Stimulated activated CD4-positive, alpha-beta T cell treated with anti-CD3 and anti-CD28 coated beads, Interleukin-12 subunit alpha, Interleukin-12 subunit beta, amount 100 ng/mL, for 48 hours (primary cell): ENCODE measurements at places on chromosomes 2 and 18.

GRCh38 chr2:120279708-120280107 lies 27.1 kb downstream of the RALB start:
- no peak for DNase-seq

- no peak for DNase-seq
Measured at GRCh38 chr2:69255760-69256159, 131.3 kb downstream of the GFPT1 start.

GRCh38 chr2:172836347-172836821 lies 100.7 kb downstream of the RAPGEF4 start:
- DNase-seq = no peak

DNA sequence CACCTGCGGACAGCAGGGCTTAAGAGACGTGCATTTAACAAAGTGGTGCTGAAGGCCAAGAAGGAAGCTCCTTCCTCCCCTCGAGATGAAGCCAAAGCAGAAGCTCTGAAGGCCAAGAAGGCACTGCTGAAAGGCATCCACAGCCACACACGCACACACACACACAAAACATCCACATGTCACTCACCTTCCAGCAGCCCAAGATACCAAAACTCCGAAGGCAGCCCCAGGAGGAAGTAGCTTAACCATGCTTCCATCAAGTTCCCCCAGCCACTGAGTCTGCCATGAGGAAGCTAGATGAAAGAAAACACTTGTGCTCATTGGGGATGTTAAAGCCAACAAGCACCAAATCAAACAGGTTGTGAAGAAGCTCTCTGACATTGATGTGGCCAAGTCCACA lies 175.7 kb upstream of the POU3F3 start:
- DNase-seq = no peak

DNA sequence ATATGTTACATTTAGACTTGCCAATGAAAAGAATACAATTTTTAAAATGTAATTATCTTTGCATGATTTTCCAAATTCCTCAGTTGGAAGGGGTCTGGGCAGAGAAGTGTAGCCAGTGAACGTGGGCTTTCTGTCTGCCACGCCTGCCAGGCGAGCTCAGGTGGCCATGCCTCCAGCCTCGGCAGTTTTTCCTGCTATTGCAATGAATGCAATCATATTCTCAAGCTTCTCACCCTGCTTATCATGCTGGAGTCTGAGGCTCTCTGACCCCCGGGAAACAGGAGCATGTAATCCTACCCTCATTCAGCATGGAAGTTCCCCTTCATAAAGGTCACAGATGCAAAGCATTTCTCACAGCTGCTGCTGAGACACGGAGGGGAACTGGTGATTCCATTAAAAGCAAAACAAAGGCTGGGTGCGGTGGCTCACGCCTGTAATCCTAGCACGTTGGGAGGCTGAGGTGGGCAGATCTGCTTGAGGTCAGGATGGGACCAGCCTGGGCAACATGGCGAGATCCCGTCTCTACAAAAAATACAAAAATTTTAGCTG lies 154.8 kb downstream of the MBP start:
- DNase-seq = no peak

- DNase-seq = no peak
Measured at GRCh38 chr18:22132763-22133162, 36.6 kb upstream of the GATA6 start.

DNA sequence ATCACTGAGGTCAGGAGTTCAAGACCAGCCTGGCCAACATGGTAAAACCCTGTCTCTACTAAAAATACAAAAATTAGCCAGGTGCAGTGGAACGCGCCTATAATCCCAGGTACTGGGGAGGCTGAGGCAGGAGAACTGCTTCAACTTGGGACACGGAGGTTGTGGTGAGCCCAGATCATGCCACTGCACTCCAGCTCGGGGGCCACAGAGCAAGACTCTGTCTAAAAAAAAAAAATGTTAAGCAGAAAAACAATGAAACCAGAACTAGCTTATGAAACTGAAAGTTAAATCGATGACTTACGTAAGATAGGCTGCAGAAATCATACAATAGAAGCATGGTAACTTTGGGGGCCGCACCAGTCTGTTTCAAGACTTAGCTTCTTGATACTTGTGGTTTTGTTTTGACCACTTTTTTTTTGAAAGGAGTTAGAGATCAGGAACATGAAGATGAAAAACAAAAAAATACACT lies 6.2 kb upstream of the GPR155 start:
- DNase-seq = no peak

- no peak for DNase-seq
Measured at GRCh38 chr2:12001621-12002020, 255.2 kb downstream of the LPIN1 start.

- no peak for DNase-seq
Measured at GRCh38 chr2:209577376-209578357, 153.8 kb downstream of the MAP2 start.

DNA sequence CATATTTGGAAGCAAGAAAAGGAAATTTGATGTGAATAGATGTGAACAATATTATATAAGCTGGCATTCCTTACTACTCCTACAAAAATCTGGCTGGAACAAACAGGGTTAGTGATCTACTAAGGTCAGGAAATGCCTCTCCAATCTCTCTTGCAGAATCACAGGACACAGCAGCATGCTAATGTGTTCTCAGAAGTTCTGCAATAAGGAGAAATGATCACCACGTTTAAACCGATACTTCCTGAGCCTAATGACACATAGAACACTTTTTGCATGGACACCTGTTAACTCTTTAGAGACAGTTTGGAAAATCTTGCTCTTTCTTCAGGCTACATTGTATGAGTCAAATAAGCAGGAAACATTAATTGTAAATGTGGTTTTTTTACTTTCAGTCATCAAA lies 89.6 kb upstream of the MAP3K20 start:
- no peak for DNase-seq

DNA sequence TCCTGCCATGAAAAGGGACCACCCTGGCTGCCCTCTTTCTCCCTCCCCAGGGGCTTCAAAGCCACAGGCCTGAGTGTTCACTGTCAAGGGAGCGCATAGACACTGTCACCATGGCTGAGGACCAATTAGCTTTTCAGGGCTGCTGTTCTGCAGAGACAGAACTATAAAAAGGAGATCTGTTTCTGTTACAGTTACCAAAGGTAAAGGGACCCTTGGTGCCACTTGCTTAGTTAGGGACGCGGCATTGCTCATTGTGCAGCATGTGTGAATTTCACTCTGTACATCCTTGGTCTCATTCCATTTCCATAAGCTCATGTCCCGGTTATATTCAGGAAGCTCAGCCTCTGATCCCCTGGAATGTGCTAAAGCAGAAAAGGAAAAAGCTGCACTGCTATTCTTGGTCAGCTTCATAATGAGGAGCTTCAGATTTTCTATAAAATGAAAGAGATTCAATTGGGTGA lies 55.5 kb upstream of the RNF152 start:
- DNase-seq = no peak

- no peak for DNase-seq
Measured at GRCh38 chr18:51068105-51068504, 38.1 kb downstream of the SMAD4 start.

DNA sequence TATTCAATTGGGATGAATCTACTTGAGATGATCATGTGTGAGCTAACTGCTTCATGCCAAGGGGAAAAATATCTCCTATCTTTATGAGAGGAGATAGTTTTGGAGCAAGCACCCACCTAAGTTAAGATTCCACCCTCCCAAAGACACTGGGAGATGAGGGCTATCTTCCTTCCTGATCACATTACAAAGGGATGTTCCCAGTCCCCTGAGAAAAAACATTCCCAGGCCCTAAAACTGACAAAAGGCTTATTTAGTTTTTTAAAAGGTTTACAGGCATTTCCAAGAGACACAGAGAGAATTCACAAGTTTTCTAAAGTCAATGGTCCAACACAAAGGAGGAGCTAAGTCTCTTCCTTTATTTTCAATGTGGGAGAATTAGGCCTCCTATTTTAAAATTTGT lies 401.5 kb downstream of the FBXO15 start:
- DNase-seq = no peak

DNA sequence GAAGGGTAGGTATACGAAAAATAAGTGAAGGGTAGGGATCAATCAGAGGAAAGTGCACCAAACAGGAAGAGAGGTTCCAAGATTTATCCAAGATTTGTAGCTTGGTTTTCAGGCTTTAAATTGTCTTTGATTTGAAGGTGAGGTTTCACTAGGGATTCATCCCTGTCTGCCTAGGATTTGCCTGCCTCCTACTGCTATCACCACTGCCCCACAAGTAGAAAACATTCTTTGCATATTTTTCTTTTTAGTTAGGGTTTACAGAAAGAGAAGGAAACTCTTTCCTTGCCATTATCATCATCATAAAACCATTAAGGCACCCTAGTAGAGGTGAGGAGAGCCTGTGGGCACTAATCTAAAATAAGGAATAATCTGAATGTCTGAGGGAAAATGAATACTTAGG lies 45.8 kb upstream of the TANC1 start:
- no peak for DNase-seq

- DNase-seq = no peak
Measured at GRCh38 chr18:59298871-59299270, 19.6 kb downstream of the CPLX4 start.

- DNase-seq = no peak
Measured at GRCh38 chr2:112465382-112465781, 16.6 kb upstream of the TTL start.

GRCh38 chr2:229712136-229712535 lies 2.2 kb downstream of the DNER start:
- no peak for DNase-seq

DNA sequence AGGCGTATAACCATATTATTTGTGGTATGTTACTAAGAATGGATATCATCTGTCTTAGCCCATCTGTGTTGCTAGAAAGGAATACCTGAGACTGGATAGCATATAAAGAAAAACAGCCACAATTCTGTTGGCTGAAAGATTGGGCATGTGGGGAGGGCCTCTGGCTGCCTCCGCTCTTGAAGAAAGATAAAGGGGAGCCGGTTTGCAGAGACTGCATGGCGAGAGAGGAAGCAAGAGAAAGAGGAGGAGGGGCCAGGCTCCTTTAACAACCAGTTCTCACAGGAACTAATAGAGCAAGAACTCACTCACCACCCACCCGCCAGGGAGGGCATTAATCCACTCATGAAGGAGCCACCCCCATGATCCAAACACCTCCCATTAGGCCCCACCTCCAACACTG lies 29.2 kb upstream of the UXS1 start:
- DNase-seq = no peak

DNA sequence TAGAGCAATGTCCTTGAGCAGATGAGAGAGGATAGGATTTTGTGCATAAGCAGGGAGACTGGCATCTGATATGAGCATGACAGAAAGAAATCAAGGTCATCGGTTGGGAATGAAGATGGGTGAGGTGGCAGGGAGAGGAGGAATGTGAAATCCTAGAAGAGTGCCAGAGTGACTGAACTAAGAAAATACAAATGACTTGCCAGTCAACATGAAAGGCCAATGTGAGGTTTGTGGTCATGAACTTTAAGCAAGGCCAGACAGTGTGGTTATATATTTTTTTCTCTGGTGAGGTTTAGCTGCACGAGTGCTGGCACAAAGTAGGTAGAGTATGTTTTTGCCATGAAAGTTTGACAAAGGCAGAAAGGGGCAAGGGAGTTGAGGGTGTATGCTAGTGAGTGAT lies 21.2 kb downstream of the QPCT start:
- DNase-seq = no peak

GRCh38 chr2:72104821-72105588 lies 42.7 kb downstream of the CYP26B1 start:
- DNase-seq = no peak

GRCh38 chr2:98698896-98699295 lies 32.0 kb downstream of the MGAT4A start:
- DNase-seq = no peak

DNA sequence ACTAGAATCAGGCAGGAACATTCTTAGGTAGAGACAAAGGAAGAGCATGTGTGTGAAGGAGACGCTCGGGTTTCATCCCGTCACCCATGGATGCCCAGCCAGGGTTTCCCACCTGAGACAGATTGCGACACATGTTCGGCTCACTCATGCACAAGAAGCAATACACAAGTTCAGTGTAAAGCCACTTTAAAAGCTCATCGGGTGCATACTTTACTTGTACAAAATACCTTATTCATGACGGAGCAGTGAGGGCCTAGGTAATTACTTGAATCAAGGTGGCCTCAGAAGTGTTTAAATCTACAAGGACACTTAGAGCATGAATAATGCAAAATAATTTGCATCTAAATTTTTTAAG lies 42.0 kb downstream of the ZEB2 start:
- DNase-seq = no peak

GRCh38 chr18:26439537-26439936 lies 108.8 kb downstream of the KCTD1 start:
- no peak for DNase-seq

GRCh38 chr18:45974088-45974536 lies 7.0 kb upstream of the EPG5 start:
- DNase-seq = peak; percentile 51

GRCh38 chr2:237629739-237630138 lies 2.4 kb downstream of the LRRFIP1 start:
- no peak for DNase-seq

- no peak for DNase-seq
Measured at GRCh38 chr2:8550481-8550880, 131.4 kb upstream of the ID2 start.

DNA sequence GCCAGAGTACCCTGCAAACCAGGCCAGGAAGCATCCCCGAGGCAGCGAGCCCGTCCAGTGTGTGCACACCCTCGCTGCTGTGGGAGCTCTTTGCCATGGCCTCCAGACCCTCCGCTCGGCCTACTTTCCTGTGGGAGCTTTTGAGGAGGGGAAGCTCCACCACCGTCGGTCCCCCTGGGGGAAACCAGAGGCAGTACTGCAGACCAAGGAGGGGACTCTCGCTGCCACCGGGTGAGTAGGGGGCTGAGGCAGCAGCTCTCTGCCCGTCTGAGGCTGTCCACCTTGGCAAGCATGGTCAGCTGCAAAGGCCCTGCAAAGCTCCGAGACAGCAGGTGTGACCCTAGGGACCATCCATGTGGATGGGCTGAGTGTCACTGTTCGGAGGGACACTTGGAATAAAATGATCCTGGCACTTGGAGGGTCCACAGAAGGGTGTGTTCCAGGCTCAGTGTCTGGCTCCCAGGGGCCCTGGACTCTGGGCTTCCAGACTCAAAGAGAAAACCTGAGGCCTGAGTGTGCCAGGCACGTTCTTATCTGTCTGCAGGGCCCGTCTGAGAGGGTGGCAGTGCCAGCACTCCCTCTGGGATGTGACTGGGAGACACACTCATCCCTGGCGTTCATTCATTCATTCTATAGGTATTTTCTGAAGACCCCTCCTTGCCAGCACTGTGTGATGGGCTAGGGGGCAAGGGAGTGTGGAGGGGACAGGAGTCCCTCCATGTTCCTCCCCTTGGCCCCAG lies 282.8 kb upstream of the HS6ST1 start:
- DNase-seq = no peak
